ENCODE measurements at places on chromosomes 4 and X. TPM values are rescaled to one million over a fixed set of nuclear protein-coding genes. Genes with fewer than 3 reads are reported as not detected.

DNA sequence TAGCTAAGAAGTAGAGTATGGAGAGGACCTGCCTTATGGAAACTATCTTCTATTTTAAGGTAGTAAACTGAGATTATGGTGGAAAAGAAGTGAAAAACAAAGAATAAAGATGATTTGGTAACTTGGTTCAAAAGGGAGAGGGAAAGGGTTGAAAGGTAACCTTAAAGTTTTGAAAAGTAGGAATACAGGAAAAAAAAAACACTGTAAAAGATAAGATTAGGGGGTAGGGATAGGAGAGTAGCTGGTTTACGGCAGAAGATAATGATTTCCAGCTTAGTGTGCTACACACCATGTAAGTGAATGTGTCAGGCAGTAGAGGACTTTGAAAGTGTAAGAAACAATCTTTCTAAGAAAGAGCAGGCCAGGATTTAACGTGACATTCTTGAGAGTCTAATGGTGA is 35.3 kb downstream of the FAM13A start:
- H3K4me1 ChIP-seq: no peaks in the 10 kb centered on the region
- H3K36me3 ChIP-seq: no peaks in the 10 kb centered on the region
- no peaks in the 10 kb centered on the region for H3K27me3 ChIP-seq
- no peak overlapping the region for H3K4me3 ChIP-seq
- no peak overlapping the region for H3K27ac ChIP-seq

- no peak overlapping the region for H3K27ac ChIP-seq
- no peak overlapping the region for H3K4me3 ChIP-seq
- peaks cover 19% of the 10 kb centered on the region for H3K4me1 ChIP-seq
- H3K27me3 ChIP-seq: no peaks in the 10 kb centered on the region
- DNase-seq: no peak
Measured at GRCh38 chr4:40998675-40999358, 215.5 kb downstream of the APBB2 start.

GAB3 gene
- 40.0 TPM for total RNA-seq

CT45A9 gene
- total RNA-seq: not detected

SYP gene
- total RNA-seq: 3.5 TPM

YTHDC1 gene
- total RNA-seq: 103 TPM

NLGN4X gene
- 6.9 TPM for total RNA-seq

- no peaks in the 10 kb centered on the region for H3K4me1 ChIP-seq
- no peaks in the 10 kb centered on the region for H3K27me3 ChIP-seq
- no peak overlapping the region for H3K27ac ChIP-seq
Measured at GRCh38 chr4:18917689-18918088, 896.1 kb upstream of the LCORL start.

BEND2 gene
- total RNA-seq: 0.76 TPM

DNA sequence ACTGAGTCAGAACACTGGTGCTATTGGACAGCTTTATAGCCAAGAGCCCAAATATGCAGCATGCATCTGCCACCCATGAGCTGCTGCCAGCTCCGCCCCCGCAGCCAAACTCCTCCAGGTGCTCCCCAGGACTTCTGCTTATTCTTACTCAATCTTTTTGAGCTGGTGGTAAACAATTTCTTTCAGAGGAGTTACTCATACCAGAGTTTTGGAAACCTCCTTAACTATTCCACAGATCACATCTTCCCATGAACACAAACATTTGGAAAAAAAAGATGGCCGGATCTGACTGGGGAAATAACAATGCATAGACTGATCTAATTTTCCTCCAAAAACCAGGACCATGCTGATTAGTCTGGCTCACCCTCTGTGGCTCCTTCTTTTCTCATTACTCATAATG is 399.9 kb downstream of the GPM6A start:
- H3K4me1 ChIP-seq: no peaks in the 10 kb centered on the region
- H3K36me3 ChIP-seq: no peaks in the 10 kb centered on the region
- H3K4me3 ChIP-seq: no peak overlapping the region

Data from spleen (tissue), 13 donors.